CD4-positive, alpha-beta T cell (primary cell): ENCODE measurements at places on chromosomes 5 and 9.

DNA sequence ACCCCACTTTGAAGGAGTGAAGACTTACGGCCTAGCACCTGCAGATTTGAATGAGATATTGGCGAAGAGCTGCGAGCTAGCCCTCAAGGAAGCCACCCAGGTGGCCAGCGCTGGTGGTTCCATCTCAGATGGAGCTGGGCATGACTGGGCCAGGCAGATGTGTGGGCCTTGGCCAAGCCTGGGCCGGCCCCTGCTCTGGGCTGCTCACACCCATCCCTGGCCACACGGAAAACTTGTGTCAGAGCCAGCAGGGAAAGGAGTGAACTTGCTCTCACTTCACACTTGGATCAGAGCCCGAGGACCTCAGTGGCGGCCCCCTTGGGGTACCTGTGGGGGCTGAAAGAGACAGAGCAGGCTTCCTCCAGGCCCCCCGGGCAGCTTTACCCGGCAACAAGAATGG lies 44.2 kb downstream of the ROPN1L start:
- no peak for DNase-seq

DNA sequence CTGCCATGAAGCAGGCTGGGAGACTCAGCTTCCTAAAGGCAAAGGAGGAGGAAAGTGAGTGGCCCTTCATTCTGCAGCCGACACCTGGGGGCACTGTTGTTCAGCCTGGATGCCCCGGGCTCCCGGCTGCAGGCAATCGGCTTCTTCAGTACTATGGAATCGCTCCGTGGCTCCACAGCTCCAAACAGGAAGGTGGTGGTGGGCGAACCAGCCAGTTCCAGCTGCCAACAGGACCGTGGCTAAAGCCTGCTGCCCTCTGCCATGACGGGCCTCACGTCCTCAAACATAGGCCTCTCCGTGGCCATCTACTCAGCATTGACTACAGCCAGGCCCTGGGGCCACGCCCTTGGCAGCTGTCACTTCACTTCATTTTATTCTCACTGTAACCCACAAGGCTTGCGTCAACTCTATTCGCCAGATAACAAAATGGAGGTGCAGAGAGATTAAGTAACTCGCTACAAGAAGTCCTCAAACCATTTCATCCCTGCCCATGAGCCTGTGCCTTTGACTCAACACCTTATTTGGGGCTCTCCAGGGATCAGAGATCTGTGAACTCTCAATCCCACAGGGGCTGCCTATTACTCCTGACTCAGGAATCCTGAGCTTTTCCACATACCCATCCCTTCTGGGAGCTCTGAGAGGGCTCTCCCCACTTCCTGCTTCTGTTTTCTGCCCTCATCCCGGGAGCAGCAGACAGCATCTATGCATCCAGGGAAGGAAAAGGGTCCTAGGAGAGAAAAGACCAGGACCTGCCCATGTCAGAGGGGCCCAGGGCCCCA lies 38.0 kb downstream of the PAX5 start:
- peak; percentile 72 for DNase-seq

- DNase-seq, result no peak
Observed at GRCh38 chr9:23229890-23230317, 596.1 kb downstream of the ELAVL2 start.

DNA sequence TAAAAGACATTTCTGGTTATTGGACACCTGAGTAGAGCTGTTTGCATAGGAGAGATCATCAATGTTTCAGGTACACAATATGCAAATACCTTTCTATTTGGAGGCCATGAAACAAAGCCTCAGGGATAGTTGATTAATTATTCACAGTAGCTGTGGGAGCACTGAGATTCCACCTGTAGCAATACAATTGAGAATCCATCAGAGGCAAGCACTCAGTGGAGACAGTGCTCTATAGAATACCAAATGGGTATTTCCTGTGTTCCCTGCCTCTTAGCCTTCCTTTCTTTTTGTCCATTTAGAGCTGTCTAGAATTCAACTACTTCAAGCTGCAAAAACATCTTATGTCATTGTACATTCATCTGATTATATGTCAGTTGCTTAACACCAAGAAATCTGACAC lies 1754.0 kb upstream of the ACO1 start:
- DNase-seq, result no peak

- no peak for DNase-seq
Observed at GRCh38 chr5:123365156-123365555, 58.0 kb downstream of the CEP120 start.

- no peak for DNase-seq
Observed at GRCh38 chr9:99905833-99906402, 536 bp upstream of the STX17 start.

GRCh38 chr5:169911448-169912212 lies 68.7 kb downstream of the INSYN2B start:
- DNase-seq, result no peak

DNA sequence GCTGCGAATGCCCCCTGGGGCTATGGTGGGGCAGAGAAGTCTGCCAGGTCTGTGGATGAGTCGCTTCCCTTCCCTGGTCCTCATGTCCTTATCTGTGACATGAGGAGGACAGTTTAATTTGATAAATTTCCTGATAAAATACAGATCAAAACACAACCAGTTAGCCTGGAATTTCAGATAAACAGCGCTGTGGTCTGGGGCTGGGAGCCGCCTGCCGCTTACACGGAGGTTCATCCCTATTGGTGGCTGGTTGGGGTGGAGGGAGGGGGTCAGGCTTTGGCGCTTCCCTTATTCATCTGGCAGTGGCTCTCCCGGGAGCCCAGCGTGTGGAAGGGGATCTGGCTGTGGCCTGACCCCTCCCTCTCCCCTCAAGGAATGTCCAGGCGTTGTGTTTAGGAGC lies 17.9 kb downstream of the CRB2 start:
- no peak for DNase-seq

DNA sequence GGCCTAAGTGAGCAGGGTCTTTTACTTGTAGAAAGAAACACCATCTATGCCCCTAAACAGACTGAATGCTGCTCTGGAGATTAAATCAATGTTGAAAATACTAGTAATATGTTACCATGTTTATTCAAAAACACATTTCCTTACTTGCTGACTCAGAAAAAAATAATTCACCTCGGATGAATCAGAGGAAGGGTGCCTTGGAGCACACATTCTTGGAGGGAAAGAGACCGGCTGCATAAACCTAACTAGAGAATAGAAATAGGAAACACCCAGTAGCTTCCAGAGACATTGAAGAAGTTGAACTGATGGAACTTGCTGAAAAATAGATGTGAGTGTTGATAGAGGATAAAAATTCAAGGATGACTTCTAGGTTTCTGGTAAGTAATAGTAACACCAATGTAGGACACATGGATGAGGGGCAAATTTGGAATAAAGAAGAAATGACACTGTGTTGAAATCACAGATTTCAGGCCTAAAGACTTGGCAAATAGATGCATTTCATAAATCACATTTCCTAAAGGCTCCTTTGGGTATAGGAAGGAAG lies 76.9 kb upstream of the MINAR2 start:
- no peak for DNase-seq

DNA sequence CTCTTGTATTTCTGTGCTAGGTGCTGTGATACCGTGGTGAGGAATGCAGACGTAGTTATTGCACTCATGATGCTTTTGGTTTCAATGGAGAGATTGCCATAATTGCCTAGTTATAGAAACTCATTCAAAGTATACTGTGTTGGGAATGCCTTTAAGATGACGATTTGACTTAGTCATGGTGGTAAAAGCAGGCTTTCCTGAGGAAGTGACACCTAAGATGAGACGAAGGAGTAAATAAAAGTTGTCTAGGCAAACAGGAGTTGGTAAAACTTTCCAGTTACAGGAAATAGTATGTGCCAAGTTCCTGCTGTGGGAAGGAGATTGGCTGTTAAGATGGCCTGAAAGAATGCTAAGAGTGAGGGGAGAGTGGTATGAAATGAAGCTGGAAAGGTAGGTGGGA lies 48.1 kb downstream of the FOCAD start:
- DNase-seq, result no peak

GRCh38 chr5:111389390-111390082 lies 122.8 kb downstream of the STARD4 start:
- DNase-seq, result no peak

GRCh38 chr9:79551994-79552393 lies 19.8 kb upstream of the TLE4 start:
- DNase-seq, result no peak

GRCh38 chr5:105530716-105531261 lies 1968.2 kb upstream of the NUDT12 start:
- no peak for DNase-seq

- DNase-seq, result no peak
Observed at GRCh38 chr9:98709968-98710965, 1.5 kb upstream of the GABBR2 start.

DNA sequence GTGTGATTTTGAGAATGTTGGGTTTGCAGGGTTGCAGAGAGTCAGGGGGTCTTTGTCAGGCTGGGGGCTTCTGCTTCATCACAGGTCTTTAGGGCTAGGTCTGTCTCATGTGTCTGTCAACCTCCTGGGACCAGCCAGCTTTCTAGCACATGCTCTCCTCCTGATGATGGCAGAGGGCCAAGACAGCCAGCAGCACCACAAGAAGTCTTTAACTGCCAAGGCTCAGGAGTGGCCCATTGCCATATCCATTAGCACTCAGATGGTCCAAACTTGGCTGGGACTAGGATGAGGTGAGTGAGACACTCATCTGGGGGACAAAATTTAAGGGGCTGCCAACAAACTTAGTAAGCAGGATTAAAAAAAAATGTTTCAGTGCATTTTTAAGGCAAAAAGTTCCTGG lies 384.2 kb upstream of the CDH10 start:
- DNase-seq, result no peak

GRCh38 chr9:126108240-126108639 lies 218.4 kb upstream of the MVB12B start:
- no peak for DNase-seq

GRCh38 chr9:9061627-9062026 lies 1262.0 kb upstream of the DMAC1 start:
- DNase-seq, result no peak

GRCh38 chr9:27206041-27206440 lies 90.9 kb downstream of the EQTN start:
- no peak for DNase-seq

DNA sequence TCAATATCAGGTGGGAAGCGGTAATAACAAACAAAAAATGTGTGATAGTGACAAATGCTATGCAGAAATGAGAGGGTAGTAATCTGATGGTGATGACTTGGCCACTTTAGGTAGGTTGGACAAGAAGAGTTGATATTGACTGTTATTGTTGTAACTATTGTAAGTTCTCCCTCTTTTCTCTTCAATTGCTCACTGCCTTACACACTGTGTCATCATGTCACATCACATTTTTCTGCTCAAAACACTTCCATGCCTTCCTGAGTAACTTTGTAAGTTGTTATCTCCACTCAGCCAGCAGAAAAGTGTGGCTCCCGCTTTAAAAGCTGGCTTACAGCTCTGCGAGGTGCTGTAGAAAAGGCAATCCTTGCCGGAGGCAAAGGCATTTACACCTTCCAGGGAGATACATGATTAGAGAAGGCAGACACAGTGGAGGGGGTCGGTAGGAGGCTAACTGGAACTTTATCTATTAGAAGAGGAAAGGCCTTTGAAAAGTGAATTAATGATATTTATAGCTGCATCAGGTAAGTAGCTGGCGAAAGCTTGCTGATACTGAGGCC lies 85.2 kb upstream of the CLINT1 start:
- DNase-seq, result no peak

DNA sequence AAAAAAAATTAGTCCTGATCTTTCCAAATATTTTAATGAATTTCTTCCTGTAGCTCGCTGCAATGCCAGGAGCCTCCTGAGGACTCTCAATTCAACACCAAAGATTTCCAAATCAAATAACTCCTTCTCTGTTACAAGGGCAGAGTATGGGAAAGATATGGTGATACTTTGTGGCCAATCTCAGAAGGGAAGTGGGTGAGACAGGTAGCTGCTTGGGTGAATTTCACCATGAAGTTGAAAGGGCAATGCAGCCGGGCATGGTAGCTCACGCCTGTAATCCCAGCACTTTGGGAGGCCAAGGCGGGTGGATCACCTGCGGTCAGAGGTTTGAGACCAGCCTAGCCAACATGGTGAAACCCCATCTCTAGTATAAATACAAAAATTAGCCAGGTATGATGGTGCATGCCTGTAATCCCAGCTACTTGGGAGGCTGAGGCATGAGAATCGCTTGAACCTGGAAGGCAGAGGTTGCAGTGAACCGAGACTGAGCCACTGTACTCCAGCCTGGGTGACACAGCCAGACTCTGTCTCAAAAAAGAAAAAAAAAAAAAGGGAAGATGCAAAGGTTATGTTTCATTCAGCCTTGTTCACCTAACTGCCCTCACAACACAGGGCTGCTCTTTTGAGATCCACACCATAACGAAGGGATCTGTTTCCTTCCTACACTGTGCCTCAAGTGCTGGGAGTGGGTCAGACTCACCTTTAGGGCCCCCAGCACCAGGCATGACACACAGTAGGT lies 58.6 kb downstream of the PTPN3 start:
- DNase-seq, result no peak

- DNase-seq, result no peak
Observed at GRCh38 chr5:86029308-86029707, 588.4 kb upstream of the COX7C start.

DNA sequence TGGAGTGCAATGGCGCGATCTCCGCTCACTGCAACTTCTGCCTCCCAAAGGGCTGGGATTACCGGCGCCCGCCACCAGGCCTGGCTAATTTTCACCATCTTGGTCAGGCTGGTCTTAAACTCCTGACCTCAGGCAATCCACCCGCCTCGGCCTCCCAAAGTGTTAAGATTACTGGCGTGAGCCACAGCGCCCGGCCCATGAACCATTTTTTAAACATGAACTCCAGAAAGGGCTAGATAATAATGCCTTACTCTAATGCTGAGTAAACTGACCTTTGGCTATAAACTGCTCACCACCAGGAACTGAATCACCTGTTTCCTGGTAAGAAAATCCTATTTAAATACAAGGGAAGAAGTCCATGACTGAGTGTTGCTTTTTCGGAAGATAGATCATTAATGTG lies 23.2 kb upstream of the DAB2 start:
- no peak for DNase-seq

- DNase-seq, result no peak
Observed at GRCh38 chr5:15827741-15828140, 327.8 kb downstream of the FBXL7 start.

DNA sequence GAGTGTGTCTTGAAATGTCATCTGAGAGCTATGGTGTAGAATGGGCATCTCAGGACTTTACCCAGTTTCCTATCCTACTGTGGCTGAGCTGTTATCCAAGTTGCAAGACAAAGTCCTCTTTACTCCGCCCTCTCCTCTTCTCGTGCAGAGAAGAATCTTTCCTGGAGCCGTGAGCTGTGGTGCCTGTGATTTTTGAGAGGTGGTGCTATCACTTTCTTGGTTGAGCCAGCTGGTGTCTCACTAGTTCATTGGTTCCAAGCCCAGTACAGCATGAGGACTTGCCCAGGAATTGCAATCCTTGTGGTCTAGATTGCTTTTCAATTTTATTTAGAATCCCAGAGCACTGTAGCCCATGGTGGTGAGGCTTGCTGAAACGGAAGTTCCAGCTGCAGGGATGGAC lies 2300.3 kb downstream of the MAT2B start:
- DNase-seq, result no peak

DNA sequence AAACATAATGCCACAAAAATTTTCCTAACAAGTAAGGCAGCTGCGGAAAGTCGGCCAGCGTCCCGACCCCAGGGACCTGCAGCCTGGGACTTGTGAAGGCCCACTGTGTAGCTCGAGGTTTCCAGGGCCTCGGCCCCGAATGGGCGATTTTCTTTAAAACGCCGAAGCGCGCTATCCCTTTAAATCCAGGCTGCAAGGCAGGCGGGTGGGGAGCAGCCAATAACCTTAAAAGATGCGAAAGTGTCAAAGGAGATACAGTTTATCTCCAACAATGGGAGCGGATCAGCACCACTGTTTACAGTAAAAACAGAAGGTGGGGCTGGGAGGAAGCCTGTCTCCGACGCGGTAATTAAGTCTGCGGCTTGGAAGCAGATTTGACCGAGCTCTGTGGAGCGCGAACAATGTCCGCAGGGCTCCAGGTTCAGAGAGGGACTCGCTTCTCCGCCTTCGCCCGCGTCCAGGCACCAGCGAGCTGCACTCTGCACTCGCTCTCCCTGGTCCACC lies 1.7 kb upstream of the ZSWIM6 start:
- DNase-seq, result no peak
